Activated naive CD8-positive, alpha-beta T cell treated with anti-CD3 and anti-CD28 coated beads for 36 hours (primary cell): ENCODE measurements at places on chromosomes 11 and 22.

DNA sequence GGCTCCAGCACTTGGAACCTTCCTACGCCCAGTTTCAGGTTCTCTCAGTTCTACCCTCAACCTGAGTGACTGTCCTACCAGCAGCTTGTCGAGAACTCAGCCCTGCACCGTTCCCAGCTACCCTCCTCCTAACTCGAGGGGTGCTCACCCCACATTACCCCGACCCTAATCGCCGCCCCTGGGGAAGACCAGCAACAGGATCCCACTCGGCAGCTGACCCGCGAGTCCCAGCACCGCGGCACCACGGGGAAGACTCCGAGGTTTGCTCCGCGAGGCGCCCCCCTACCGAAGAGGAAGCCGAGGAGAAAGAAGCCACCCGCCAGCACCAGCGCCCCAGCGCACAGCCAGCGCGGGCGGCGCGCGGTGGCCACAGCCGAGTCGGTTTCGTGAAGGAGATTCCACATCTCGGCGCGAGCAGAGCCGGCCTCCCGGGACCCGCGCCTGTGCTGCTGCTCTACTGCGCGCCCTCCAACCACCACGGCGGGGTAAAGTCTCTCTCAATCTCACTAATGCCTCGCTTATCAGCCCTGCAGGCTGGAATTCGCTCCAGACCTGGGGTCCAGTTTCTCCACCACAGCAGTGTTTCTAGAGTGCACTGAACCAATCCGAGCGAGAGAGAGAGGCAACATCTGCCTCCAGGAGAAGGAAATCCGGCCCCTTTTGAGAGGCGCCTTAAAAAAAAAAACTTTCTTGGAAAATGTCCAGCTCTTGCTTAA, at the start of gene FOLH1:
TSS of gene FOLH1 (minus strand) at position 597 of the 716 bp plus-strand sequence. CDS start at position 404, 193 bp downstream.
- H3K4me3 ChIP-seq: no peak within 1 kb of the TSS
- peaks cover 7% of the 10 kb centered on the region for H3K27me3 ChIP-seq
- no peaks in the 10 kb centered on the region for H3K4me1 ChIP-seq
- peak; percentile 0 for DNase-seq
- H3K27ac ChIP-seq: no peak within 1 kb of the TSS
- H3K36me3 ChIP-seq: no peaks in the 10 kb centered on the region

- H3K27me3 ChIP-seq: peaks cover 3% of the 10 kb centered on the region
- H3K4me1 ChIP-seq: peaks cover 32% of the 10 kb centered on the region
- peak overlapping the region; percentile 96 for H3K4me3 ChIP-seq
These were observed 1.4 kb downstream of the RPS6KB2 start for GRCh38 chr11:67429722-67430121.

DNA sequence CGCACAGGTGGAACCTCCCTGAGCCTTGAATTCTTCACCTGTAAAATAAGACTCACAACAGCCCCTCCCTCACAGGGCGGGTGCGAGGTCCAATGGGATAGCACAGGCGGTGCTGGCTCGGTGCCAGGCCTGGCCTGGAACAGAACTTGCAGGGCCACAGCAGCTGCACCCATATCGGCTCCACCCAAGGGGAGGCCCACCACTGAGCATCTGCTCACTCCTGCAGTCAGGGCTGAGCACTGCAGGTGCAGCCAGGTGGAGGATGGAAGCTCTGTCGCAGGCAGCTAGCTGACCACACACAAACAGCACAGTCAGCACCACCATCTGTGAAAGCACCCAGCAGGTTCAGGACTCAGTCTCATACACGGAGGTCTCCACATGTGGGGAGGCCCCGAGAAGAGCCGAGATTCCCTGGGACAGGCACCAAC, 19.6 kb downstream of the VPS37C start:
- no peak overlapping the region for H3K27ac ChIP-seq
- no peak overlapping the region for H3K4me3 ChIP-seq
- no peak for DNase-seq

- no peak overlapping the region for H3K4me3 ChIP-seq
- H3K36me3 ChIP-seq: no peaks in the 10 kb centered on the region
- H3K27me3 ChIP-seq: no peaks in the 10 kb centered on the region
- no peak overlapping the region for H3K27ac ChIP-seq
These were observed 224.5 kb upstream of the DDI1 start for GRCh38 chr11:103811870-103812455.

DNA sequence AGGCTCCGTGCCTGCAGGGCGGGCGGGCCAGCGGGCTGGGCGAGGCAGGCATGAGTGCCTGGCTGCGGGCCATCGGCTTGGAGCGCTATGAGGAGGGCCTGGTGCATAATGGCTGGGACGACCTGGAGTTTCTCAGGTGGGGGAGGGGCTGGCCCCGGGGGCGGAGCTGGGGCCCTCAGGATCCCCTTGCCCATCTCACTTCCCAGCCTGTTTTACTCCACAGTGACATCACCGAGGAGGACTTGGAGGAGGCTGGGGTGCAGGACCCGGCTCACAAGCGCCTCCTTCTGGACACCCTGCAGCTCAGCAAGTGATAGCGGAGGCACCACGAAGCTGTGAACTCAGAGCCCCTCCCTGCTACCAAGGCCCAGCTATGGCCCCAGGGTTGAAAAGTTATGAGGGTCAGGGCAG, 5.9 kb downstream of the PHOX2A start:
- peaks cover 2% of the 10 kb centered on the region for H3K36me3 ChIP-seq
- H3K4me3 ChIP-seq: no peak overlapping the region
- peaks cover 16% of the 10 kb centered on the region for H3K4me1 ChIP-seq

DNA sequence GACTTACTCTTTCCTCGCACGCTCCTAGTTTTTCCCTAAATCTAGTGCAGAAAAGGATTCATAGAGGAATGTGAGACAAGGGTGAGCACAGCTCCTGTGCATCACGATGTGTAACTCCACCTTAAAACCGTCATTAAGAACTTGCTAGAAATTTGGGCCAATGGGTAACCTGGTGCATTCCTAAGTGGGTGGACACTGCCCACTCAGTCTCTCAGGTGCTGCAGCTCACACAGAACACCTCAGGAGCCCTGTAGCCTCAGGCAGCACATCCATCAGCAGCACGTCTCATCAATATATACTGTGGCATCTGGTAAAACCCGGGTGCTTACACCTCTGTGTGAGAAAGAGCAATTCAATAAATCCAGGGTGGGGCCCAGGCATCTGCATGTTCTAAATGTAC, 12.4 kb downstream of the POU2AF3 start:
- no peaks in the 10 kb centered on the region for H3K4me1 ChIP-seq
- DNase-seq: no peak
- peaks cover 8% of the 10 kb centered on the region for H3K27me3 ChIP-seq
- no peaks in the 10 kb centered on the region for H3K36me3 ChIP-seq

DNA sequence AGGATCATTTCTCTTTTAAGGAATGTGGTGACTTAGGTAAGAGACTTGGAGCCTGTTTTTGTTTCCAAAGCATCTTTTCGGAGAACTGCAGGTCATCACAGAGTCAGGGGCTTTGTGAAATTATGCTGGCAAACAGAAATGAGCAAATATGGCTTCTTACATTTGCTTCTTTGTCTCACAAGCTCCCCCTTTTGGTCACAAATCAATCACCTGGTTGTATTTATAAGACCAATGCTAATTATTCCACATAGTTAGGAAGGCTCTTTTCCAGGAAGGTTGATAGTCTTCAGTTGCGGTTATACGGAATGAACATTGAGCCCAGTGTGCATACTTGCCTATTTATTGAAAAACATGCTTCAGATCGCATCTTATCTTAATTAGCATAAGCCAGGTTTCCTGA, 34.6 kb upstream of the CEP126 start:
- H3K27me3 ChIP-seq: peaks cover 10% of the 10 kb centered on the region
- H3K4me3 ChIP-seq: no peak overlapping the region
- no peak overlapping the region for H3K27ac ChIP-seq

GRCh38 chr11:78420796-78421209, 3.2 kb upstream of the GAB2 start:
- peak; percentile 65 for DNase-seq
- peaks cover 36% of the 10 kb centered on the region for H3K4me1 ChIP-seq
- peaks cover 44% of the 10 kb centered on the region for H3K27me3 ChIP-seq
- no peak overlapping the region for H3K27ac ChIP-seq

DNA sequence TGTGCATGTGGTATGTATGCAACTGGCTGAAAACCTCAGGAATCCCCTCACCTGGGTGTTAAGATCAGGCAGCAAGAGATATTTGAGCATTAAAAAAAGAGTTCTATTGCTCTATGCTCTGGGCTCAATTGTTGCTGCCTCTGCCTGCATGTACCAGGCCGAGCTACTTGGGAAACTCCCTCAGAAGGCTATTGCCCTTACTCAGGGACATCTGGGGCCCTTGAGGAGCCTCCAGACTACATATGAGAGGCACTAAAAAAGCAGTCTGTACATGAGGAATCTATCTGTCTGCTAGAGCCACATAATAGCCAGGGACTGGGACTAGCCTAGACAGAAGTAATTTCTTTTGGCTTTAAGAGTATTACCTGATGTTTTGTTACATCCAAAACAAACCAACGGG, 120.1 kb downstream of the SWAP70 start:
- no peak for DNase-seq
- H3K27me3 ChIP-seq: no peaks in the 10 kb centered on the region
- H3K27ac ChIP-seq: no peak overlapping the region
- H3K4me3 ChIP-seq: no peak overlapping the region
